Activated effector memory CD4-positive, alpha-beta T cell treated with anti-CD3 and anti-CD28 coated beads, Interleukin-2, amount 50 U/mL, for 16 hours (primary cell): ENCODE measurements at places on chromosomes 5 and 9.

DNA sequence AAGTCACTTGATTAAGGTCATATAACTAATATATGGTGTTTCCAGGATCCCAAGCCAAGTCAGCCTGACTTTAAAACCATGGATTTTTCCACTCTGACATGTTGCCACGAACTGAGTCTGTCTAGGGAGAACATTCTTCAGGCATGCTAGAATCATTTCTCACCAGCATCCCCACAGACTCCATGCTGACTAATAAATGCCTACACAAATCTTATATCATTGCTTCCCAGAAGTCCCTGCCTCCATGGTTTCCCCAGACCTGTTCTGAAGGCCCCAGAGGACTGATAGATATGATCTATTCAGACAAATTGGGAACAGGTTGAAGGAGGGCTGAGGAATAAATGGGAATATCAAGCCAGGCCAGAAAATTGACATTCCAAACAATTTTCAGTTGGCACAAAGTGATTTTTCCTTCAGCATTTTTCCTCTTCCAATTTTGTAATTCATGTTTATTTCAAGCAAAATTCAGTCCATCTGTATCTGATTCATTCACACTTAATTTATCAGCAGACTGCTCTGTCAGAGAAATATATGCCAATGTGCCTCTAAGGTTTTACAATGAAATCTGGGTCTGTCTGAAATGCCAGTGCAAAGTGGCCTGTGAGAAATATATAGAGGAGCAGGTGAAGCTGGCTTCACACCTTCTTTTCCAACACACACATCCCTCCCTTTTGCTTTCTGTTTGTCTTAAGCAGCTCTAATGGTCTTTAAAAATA, 413.6 kb upstream of the TNC start:
- no peak for DNase-seq

- no peak for DNase-seq
Measured at GRCh38 chr9:27212191-27212590, 84.8 kb downstream of the EQTN start.

DNA sequence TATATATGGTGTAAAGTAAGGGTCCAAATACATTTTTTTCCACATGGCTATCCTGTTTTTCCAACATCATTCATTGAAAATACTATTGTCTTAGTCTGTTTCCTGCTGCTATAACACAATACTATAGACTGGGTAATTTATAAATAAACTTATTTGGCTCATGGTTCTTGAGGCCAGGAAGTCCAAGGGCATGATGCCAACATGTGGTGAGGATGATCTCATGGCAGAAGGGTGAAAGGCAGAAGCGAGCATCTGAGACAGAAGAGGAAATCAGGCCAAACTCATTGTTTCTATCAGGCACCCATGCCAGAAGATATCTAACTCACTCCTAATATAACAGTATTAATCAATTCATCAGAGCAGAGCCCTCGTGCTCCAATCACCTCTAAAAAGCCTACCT, 42.6 kb downstream of the ANKRD55 start:
- no peak for DNase-seq

DNA sequence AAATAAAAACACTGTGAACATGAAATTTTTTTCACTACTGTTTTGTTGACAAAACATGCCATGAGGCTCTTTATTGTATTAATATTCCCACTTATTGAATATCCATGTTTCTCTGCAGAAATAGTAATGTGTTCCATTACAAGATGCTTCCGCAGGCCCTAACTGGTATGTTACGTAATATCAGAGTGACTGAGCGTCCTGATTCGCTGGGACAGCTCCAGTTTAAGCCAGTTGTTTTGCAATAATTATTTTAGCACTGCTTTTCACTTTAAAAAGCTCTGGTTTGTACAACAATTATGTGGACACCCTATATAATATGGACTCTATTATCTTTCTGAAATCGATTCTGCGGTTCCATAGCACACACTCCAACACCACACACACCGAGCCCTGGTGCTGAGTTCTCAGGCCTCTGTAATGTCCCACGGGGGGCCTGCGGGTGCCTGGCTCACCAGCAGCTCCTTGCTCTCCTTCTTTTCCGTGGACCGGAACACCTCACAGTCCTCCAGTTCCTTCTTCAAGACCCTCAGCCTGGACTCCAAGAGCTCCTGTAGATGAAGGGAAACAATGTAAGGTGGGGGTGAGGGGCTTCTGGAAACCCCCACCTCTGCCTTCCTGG, 1.8 kb downstream of the TRIM7 start:
- DNase-seq: no peak
